ENCODE measurements at places on chromosomes 7 and 10.

- DNase-seq: peak; percentile 27
These were observed 405.7 kb downstream of the ARL4A start for GRCh38 chr7:13093160-13093559.

GRCh38 chr10:90031776-90032175, 330.4 kb downstream of the KIF20B start:
- DNase-seq: no peak

- no peak for DNase-seq
These were observed 17.0 kb downstream of the ADRA2A start for GRCh38 chr10:111093741-111094380.

DNA sequence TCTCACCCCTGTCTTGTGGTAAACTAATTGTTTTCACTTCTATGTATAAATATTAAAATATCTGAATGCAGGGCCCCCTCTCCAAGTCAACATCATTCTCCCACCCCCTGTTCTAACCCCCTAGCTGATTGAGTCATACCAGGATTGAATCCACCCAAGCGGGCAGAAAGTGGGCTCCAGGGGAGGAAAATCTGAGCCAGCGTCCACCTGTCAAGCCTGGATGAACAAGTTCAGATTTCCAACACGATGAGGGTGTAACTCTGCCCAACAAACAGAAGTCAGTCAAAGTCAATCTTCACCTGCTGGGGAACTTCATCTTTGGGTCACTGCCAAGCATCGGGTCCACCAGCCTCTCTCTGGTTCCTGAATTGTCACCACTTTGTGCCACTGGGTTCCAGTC, 162.9 kb upstream of the CELF2 start:
- DNase-seq: no peak

GRCh38 chr7:47046949-47047348, 535.0 kb downstream of the TNS3 start:
- no peak for DNase-seq

- DNase-seq: no peak
These were observed 14.2 kb upstream of the PRF1 start for GRCh38 chr10:70616761-70617160.

- DNase-seq: no peak
These were observed 69.1 kb downstream of the PRKAG2 start for GRCh38 chr7:151807846-151808245.

DNA sequence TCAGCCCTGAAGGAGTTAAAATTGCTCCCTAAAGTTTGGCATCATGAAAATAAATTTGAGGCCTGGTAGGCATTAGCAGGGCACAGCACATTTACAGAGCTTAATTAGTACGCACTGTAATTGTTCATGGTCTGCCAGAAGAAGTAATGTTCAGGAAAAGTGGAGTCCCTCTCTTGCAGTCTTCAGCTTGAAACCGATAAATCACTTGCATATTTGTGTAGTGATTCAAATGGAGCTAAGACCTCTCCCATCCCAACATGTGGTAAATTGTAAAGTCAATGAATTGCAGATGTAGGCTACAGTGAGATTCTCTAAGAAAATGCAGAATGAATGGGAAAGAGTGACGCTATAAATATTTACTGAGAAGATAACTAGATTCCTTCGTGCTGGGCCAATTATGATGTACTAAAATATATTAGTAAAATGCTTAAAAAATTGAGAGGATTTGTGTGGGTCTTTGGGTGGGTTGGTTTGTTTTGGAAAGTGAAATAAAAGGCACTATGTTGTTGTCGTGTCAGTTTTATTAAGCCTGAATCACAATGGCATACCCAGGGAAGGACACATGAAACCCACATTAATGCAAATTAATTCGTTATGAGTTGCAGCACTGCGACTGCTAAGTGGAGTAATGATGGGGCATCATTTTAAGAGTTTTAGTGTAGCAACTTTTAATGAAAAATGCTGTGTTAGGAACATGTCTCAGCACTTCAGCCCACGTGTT, 8.4 kb downstream of the TCF7L2 start:
- DNase-seq: peak; percentile 38

GRCh38 chr10:131419797-131420196, 108.3 kb upstream of the TCERG1L start:
- DNase-seq: no peak

DNA sequence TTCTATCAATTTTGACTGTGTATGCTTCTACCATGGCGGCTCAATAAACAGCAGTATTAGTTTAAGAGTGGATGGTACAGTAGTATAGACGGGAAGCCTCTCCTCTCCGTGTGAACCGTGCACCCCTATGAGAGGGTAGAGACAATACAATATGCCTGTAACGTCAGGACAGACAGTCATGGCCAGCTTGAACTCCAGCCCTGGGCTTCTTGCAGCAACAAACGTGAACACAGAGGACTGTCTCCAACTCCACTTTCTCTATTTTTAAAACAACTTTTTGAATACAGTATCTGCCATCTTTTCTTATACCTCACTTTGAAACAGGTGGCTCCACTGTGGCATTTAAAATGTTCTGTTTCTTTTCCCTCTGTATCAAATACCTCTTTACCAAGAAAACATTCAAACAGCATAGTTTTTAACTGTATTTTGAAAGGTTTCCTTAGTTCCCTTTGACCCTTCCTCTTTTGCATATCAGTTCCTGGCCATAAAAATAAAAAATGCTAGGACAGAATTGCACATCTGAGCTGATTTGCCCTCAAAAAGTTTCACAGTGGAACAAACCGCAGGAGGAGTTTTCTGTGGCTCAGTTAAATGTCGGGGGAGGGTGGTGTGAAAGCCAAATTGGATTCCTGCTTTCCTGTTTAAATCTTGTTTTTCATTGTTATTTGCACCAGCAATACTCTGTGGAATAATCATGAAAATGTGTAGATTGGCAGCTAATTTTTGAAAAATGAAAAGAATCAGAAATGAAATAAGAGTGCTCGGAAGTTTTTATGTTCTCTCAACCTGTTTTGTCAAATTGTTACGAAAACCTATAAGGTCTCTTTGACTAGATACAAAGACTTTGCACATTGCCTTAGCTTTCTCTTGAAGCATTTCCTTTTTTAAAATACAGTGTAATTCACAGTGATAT, 8.0 kb downstream of the IKZF1 start:
- DNase-seq: no peak

GRCh38 chr7:42198974-42199668, 37.9 kb downstream of the GLI3 start:
- DNase-seq: no peak

- no peak for DNase-seq
These were observed 22.6 kb upstream of the CROT start for GRCh38 chr7:87322912-87323311.

- DNase-seq: no peak
These were observed 190.6 kb downstream of the HERPUD2 start for GRCh38 chr7:35504365-35504764.

- DNase-seq: peak; percentile 75
These were observed 119.3 kb upstream of the TCERG1L start for GRCh38 chr10:131430716-131431412.

Measured in brain (organoid and tissue), 16 donors.